Activated CD4-positive, alpha-beta T cell treated with anti-CD3 and anti-CD28 coated beads for 24 hours (primary cell): ENCODE measurements at places on chromosomes 4 and X.

- no peak for DNase-seq
Observed at GRCh38 chr4:81356621-81357020, 115.1 kb downstream of the RASGEF1B start.

GRCh38 chrX:139736151-139736550, 28.2 kb upstream of the MCF2 start:
- DNase-seq: no peak

- DNase-seq: no peak
Observed at GRCh38 chr4:108933046-108933445, 170.2 kb upstream of the ETNPPL start.

- no peak for DNase-seq
Observed at GRCh38 chr4:13553081-13553480, 8.8 kb upstream of the NKX3-2 start.

- no peak for DNase-seq
Observed at GRCh38 chrX:10166731-10167151, 10.0 kb downstream of the CLCN4 start.

GRCh38 chr4:175109933-175110332, 191.8 kb downstream of the ADAM29 start:
- DNase-seq: no peak

DNA sequence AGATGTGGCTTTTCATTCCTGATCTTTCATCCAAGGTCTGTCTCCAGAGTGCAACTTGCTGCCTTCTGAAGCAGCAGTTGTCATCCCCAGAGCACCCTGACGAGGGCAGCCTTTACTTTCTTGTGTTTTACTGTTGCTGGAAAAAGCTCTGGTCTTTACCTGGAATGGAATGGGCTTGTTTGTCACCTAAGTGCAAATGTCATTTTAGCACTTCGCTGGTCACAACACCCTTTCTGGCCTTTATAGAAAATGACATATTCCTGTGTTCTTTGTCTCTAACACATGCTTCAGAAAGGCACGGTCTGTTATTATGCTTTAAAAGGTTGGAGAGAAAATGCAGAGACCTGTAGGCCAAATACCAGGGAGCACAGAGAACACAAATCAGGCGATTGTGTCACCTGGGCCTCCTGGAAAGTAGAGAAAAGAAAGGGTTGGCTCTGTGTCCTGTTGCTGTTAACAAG, 332.7 kb upstream of the IGFBP7 start:
- no peak for DNase-seq

DNA sequence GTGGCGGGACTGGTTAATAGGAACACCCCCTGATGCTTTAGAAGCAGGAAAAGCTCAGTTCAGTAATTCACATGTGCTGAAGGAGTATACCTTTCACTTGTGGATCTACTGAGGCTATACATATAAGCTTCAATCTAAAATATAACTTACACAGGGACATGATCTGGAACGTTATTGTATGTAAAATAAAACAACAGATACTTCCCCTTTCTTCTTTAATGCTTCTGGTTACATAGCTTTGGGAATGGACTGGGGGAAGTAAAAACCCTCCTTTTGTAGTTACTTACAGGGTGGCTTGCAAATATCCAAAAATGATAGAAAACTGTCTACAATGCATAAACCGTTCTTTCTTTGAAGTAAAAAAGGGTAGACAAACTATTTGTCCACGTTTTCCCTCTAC, 1.9 kb downstream of the FGG start:
- no peak for DNase-seq

DNA sequence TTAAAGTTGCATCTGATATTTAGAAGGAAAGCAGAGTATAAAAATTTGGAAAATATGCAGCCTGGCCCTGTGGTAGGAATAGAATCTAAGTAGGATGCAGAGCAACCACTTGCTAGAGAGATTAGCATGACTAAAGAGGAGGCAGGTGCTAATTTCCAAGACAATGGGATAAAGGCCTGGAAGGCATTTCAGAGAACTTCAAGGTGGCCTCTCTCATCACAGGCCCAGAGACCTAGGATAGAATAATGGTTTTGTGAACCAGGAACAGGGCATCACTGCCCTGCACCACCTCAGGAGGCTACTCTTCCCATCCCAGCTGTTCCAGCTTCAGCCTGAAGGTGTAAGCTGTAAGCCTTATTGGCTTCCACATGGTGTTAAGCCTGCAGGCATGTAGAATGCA, 621.7 kb upstream of the HS3ST1 start:
- DNase-seq: no peak

DNA sequence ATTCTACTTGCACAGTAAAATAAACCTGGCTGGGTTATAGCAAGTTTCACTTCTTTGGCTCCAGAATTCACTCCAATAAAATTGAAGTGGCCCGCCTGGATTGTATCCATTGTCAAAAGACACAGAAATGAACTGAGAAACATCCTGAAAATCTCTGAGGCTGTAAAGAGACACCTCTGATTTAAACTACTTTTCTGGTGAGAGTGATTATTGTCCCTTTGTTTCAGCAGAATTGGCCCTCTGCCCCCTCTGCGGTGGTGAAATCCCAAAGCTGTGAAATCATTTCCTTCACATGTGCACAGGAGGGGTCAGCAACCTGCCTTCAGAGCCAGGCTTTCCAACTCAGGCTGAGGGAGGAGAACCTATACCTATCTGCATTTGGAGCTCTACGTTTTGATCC, 23.0 kb downstream of the GAB3 start:
- DNase-seq: no peak

- DNase-seq: no peak
Observed at GRCh38 chr4:20576861-20577260, 123.4 kb upstream of the PACRGL start.

- no peak for DNase-seq
Observed at GRCh38 chr4:77451530-77451929, 154.1 kb upstream of the CXCL13 start.

DNA sequence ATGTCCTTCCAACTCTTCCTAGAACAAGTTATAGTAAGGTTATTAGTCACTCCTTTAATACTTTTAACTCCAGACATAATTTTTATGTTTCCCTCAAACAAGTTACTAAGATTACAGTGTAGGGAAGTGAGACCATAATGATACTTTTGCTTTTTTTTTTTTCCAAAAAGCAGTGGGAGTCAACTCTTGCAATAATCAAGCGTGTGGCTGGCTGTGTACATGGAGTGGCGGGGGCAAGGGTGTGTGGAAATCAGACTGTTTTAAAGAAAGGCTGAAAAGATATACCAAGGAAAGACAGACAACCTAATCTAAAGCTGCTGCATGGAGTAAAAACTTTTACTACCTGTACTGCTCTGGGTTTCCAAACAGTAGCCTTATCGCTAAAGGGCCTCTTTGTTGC, 4.1 kb downstream of the NOA1 start:
- no peak for DNase-seq

DNA sequence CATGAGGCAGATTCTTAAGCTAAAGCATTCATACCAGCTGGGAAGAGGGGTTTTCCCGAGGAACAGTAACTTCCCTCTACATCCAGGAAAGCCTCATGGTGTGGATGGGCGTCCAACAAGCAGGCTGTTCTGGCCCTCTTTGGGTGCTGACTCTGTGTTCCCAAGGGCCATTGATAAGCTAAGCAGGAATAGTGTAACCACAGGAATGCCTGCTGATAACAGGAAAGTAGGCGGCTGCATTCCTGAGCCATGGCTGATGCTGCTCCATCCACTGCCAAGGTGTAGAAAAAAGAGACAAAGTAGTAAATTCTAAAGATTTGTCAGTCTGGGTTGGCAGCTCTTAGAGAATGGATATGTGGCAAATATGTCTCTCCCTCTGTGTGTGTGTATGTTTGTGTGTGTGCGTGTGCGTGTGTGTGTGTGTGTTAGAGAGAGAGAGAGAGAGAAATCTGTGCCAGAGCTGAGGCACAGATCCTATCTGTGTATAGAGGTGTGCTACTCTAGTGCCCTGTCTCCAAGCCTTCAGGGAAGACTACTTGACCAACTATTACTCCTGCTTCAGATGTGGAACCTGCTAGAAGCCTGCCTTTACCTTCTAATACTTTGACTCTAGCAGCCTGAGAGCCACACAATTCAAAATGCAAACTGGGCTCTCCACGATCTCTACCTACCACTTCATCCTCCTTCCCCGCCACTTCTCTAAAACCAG, 353.1 kb upstream of the NR3C2 start:
- no peak for DNase-seq

- DNase-seq: no peak
Observed at GRCh38 chrX:148422526-148422925, 77.9 kb upstream of the AFF2 start.

DNA sequence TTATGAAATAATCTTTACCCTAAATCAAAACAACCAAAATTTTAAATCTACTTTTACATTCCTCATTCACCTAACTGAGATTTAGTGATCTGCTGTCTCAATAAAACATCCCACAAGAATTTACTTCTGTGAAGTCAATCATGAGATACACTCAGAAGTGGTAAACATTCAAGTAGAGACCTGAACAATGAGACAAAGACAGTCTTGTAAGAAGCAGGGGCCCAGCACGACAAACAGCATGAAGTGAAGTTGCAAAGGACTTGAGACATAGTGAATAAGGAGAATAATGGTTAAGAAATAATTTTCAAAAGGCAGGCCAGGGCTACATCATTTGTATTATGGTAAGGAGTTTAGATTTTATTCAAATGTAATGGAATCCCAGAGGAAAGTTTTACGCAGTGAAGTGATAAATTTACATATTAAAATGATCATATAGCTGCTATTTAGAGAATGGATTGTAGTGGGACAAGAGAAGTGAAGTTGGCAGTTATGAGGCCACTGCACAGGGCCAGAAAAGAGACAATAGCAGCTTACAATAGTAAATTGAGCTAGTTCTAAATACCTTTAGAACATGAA, 101.9 kb downstream of the MAB21L2 start:
- DNase-seq: no peak

GRCh38 chrX:24154490-24155034, 5.0 kb downstream of the ZFX start:
- no peak for DNase-seq

- DNase-seq: no peak
Observed at GRCh38 chrX:101219116-101219863, at the start of gene DRP2. TSS of gene DRP2 (plus strand) at chrX:101219786. CDS start at chrX:101231648, 11,862 bp downstream.

DNA sequence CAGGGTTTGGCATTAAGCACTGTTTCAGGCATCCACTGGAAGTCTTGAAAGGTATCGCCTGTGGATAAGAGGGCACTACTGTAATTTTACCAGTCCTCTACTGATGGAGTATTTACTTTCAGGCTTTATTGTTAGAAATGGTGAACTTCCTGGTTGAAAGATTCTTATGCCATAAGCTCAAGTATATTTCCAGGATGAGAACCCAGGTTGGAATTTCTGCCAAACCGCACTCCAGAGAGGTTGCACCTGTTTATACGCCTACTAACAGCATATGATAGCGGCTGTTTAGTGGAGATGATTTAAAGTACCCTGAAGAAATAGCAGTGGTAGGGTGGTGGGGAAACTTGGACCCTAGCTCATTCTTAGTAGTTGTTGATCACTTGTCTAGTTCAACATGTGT, 9.9 kb downstream of the FNIP2 start:
- DNase-seq: no peak

GRCh38 chr4:169098532-169098931, 88.5 kb upstream of the CBR4 start:
- DNase-seq: no peak

- no peak for DNase-seq
Observed at GRCh38 chr4:110512901-110513300, 36.9 kb downstream of the ENPEP start.

DNA sequence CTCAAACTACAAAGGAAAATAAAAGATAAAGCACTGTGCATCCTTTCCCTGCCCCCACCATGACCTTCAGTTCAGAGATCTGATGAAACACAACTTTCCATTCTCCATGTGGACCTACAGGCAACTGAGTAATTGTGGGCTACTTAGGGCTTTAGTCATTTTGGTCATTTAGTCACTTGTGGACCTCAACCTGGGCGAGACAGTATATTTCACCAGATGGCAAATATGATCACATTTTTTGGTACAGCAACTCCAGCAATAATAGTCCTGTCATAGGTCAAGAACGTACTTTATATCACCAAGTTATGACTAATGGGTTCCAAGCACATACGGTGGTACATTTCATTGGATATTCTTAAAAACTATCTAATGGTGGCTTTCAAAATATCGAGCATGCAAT, 141.2 kb downstream of the PDGFC start:
- DNase-seq: no peak

GRCh38 chr4:134147941-134148340, 53.6 kb downstream of the PABPC4L start:
- no peak for DNase-seq

DNA sequence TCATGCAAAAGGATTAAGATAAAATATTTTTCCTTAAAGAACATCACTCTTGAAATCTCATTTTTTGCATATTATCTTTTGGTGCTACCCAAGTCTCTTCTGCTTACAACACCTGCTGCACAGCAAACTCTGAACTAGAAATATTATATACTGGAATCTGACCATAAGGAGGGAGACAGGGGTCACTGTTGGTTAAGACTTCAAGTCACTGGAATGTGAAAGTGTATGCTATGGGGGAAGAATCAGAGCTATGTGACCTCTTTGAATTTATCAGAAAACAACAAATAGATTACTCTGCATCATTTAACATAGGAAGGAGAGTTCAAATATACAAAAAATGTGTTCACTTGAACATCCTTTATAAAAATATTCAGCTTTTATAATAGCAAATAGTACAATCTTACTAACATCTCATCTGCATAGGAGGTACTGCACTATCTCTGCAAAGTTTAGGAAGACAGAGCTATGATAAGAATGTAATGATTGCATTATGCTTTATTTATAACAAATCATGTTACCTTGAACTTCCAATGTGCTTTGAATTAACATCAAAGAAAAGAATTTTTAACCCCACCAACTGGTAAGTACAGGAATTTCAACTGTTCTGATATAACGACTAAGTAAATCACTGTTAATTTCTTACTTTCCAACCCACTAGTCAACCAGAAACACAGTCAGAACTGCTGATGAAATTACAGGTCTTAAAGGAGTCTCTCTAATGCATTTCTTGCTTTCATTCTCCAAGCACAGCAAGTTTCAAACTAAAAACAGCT, 69.8 kb downstream of the ZNF827 start:
- DNase-seq: no peak

DNA sequence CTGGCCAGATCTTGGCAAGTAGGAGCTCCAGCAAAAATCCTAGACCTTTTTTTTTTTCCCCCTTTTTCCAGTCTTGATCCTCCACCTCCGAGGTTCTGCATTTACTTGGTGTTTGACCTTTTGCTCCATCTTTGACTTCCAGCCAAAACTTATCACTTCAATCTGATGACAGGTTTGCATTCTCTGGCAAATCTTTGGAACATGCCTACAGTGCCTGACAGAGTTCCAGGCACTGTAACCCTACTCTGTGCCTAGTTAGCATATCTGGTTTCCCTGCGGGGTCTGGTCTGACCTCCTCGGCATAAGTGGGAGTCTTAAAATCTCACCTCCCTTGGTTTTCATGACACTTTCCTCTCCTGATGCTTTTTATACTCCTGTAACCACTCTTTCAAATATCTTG, 39.4 kb upstream of the NR3C2 start:
- DNase-seq: no peak
